Effector CD8-positive, alpha-beta T cell (primary cell): ENCODE measurements at places on chromosomes 3 and 15.

DNA sequence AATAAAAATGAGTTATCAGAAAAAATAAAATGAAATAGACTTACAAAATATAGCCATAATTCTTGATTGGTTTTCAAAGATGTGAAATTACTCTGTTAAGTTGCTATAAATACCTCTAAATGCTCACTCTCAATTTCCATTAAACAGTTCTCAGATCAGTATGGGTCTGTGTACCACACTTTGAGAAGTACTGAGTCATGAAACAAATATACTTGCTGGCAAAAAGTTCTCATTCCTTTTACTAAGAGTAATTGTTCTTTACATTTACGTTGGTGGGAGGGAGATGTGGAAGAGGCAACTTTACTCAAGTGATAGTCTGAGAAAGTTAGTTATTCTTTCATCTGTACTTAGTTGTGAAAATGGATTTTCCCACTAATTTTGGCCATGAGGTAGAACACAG is 96.3 kb downstream of the ZNF385D start:
- no peak for DNase-seq

- DNase-seq, result no peak
These were observed 29.5 kb upstream of the SNRK start for GRCh38 chr3:43256714-43257461.

GRCh38 chr15:35166730-35167359 is 81.8 kb upstream of the NANOGP8 start:
- DNase-seq, result no peak

- no peak for DNase-seq
These were observed 18.2 kb downstream of the DCUN1D1 start for GRCh38 chr3:182962166-182962565.

DNA sequence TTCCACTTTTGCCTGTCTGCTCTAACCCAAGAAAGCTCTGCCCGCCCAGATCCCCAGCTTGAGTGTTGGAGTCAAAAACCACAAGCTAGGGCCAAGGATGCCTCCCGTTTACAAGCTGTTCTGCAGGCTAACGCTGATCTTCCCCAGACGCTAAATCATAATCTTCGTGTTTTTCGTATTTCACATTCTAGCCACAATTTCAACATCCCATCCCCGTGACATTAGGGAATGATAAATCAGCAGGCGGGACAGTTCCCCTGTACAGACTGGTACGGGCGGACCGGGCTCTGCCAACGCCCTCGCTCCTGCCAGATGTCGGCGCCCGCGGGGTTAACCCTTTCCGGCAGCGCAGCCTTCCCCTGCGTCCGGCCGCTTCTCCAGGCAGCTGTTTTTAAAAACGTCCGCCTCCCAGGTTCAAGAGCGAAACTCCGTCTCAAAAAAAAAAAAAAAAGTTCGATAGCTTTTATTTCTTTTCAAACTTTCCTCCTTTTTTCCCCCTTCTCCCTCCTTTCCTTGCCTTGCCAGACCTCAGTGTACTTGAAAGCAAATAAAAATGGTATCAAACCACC is 81.0 kb upstream of the BNC1 start:
- DNase-seq, result no peak

GRCh38 chr3:189981668-189982067 is 139.0 kb downstream of the P3H2 start:
- DNase-seq, result no peak

GRCh38 chr3:11283139-11283475 is 10.9 kb downstream of the ATG7 start:
- no peak for DNase-seq

- no peak for DNase-seq
These were observed 70.3 kb upstream of the GALNT15 start for GRCh38 chr3:16104156-16104555.

DNA sequence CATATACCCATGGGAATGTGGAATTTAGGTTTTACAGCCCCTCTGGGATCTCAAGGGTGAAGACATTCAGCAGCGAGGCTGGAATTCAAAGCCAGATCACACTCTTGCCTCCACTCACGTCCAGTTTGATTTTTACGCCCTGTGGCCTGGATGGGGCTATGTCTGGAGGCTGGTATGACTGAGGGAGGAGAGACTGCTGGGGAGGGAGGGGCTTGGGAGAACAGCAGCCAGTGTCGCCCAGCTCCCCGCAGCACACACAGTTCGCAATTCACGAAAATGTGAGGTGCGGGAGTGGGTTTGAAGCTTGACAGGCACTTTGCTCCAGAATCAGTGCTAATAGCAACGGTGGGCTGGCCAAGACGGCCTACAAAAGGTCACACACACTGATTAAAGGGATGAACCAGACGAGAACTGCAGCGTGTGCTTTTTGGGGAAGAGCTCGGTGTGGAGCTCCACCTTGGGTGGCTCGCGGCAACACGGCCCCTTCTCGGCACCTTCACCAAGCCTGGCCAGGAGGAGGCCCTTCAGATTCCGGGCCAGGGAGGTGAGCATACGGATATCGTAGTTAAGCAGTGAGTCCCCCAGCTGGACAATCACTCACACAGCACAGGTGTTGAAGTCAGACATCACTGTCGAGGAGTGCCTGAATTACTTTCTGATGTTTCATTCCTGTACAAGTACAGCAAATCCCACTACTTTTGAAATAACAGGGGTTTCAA is 16.4 kb downstream of the EHD4 start:
- DNase-seq, result no peak

DNA sequence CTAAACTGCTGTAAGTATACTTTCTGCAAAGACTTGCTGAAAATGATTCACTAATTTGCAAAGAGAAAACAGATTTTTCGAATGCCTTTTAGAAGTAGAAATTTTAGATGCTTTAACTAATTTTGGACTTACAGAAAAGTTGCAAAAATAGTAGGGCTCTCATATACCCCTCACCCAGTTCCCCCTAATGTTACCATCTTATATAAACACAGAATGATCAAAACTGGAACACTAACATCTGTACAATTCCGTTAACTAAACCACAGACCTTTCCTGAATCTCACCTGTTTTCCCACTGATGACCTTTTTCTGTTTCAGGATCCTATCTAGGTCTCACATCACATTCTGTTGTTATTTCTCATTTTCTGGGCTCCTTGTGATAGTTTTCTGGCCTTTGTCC is 454.8 kb downstream of the SHQ1 start:
- no peak for DNase-seq

DNA sequence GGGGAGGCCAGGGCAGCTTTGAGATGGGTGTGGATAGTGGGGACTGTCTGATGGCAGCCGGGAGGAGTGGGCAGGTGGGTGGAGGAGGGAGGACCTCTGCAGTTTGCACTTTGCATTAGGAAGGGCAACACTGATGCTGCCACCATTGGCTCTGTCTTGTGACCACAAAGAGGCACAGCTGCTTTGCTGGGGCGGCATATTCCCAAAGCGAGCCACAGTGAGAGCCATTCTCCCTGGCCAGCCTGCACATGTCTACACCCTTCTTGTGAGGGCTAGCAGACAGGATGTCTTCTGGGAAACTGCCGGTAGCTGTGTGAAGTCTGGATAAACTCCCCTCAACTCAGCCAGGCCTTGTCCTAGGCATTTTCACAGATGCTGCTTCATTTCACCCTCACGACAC is 38.3 kb downstream of the CCNB2 start:
- no peak for DNase-seq

- no peak for DNase-seq
These were observed 12.3 kb downstream of the CFAP91 start for GRCh38 chr3:119715105-119715504.

DNA sequence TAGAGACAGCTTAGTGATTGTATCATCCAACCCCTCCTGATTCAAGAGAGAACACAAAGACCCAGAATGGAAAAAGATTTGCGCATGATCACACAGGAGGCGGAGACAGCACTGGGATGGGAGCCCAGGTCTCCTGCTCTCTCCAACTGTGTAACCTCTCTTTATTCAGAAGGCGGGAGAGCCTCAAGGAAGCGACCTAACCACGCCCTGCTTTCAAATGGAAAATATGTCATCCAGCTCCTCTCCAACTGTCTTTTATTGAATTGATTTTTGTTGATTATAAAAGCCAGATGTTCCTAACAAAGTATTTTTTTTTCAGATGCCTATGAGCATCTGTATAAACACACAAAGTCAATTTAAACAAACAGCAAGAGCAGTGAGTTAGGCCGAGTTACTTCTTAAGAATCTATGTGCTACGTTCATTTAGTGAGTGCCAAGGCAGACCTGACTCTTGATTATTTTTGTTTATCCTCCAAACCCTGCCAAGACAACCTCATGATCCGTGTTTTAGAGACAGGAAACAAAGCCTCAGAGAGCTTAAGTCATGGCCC is 74.5 kb downstream of the BFSP2 start:
- DNase-seq, result no peak

GRCh38 chr3:114848643-114849350 is 298.3 kb downstream of the ZBTB20 start:
- no peak for DNase-seq

GRCh38 chr3:133383175-133383574 is 16.7 kb upstream of the BFSP2 start:
- DNase-seq, result no peak

GRCh38 chr3:20101041-20101440 is 60.8 kb downstream of the KAT2B start:
- DNase-seq, result no peak

- no peak for DNase-seq
These were observed 108.4 kb downstream of the PTPRG start for GRCh38 chr3:61669668-61670299.

DNA sequence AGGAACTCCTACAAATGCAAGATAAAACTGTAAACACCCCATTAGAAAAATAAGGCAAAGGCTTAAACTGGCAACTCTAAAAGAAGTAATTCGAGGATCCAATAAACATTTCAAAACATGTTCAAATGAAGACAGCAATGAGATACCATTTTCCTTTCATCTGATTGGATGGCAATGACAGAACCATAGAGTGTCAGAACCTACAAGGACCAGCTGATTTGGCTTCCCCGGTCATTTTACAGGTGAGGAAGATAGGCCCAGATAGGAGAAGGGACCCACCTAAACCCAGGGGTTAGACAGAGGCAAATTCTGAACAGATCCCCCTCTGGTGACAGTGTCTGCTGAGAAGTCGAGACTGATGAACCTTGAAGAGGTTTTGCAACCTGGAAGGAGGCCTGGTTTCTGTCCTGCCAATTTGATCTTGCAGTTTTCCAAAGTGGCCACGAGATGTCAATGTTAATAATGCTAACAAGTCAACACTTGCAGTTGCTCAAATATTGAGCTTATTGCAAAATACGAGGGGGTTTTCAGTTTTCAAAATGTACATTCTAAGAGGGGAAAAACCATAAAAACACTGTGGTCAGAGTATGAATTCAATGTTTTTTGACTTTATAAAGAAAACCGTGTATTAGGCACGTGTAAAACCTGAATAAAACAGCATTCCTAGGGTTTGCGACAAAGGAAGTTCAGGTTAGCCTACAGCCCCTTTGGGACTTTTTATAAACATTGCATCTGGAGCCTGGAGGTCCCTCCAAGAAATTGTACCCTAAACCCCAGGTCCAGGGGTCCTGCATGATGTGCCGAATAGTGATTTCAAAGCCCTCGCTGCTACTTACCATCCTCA is 21.5 kb downstream of the CFAP161 start:
- no peak for DNase-seq

DNA sequence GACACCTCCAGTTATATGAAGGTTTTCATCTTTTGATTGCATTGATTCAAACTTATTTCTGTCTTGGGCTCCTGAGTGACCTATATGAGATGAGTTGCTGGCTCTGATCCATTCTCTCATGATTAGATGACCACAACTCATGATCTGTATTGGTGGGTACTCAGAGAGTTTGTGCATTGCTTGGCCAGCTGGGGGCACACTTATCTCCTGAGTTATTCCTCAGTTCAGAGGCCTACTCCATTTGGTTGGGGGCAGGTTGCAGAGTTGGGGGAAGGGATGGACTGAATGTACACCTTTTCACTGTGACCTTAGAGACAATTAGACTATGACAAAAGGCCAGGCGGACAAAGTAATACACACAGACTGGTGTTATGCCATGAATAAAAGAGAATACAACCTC is 166.2 kb upstream of the SEMA6D start:
- no peak for DNase-seq

DNA sequence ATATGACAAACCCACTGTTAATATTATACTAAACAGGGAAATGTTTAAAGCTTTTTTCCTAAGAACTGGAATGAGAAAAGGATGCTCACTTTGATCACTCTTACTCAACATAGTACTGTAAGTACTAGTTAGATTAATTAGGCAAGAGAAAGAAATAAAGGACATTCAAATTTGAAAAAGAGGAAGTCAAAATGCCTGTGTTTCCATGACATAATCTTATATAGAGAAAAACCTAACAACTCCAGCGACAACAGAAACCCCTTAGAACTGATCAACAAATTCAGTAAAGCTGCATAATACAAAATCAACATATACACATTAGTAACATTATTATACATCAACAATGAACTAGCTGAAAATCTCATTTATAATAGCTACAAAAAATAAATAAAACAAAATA is 200.6 kb upstream of the ROBO1 start:
- no peak for DNase-seq

- DNase-seq, result no peak
These were observed 99.0 kb downstream of the TMCC1 start for GRCh38 chr3:129794311-129795185.

DNA sequence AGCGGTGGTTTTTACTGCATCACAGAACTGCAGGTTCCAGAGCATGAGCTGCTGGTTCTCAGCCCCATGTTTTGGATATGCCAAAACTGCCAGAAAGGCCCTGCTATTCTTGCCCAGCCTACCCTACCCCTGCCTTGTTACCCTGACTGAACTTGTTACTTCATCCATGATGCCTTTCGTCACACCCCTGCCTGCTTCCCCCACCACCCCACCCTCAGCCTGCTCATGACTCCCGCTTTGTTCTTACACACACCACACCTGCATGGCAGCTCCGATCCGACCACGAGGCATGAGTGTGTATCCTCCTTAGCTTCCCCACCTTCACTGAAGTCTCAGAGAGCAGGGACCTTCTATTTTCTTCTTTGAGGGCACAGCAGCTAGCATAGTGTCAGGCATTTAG is 5.1 kb upstream of the TM4SF1 start:
- DNase-seq, result no peak

DNA sequence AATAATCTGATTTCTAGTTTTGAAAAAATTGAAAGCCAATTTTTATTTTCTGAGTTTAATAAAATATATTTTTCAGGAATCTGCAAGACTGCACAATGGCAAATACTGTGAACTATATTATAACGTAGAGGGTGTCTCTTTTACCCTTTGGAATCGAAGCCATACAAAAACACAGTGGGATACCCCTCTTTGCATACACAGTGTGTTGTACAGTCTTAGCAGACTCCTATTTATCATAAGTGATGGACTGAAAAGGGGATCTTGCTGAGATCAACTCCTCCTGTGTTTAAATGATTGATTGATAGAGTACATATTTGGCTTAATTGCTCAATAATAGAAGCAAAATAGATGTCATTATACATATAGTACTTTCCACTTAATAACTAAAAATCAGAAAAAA is 981.2 kb downstream of the NSUN3 start:
- DNase-seq, result no peak

DNA sequence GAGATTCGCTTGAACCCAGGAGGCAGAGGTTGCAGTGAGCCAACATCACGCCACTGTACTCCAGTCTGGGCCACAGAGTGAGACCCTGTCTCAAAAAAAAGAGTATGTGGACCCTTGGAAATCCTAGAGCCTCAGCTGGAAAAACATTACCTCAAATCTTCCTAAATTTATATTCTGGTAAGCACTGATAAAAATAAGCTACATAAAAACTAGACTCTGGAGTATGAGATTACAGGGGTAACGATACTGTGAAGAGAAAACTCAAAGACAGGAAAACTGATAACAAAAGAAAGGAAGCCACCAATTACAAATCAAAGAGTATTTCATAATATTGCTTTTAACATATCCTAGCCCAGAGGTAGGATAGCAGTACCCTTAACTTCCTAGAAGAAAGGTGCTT is 30.3 kb downstream of the SETD2 start:
- DNase-seq, result no peak

- DNase-seq, result no peak
These were observed 30.3 kb upstream of the SETD2 start for GRCh38 chr3:47193871-47194859.
